ENCODE measurements at places on chromosomes 12 and 14.

GRCh38 chr12:111171345-111171744 is 197.6 kb downstream of the PHETA1 start:
- DNase-seq, result no peak

- DNase-seq, result peak; percentile 61
These were observed 15.6 kb downstream of the SYNE3 start for GRCh38 chr14:95500772-95501401.

DNA sequence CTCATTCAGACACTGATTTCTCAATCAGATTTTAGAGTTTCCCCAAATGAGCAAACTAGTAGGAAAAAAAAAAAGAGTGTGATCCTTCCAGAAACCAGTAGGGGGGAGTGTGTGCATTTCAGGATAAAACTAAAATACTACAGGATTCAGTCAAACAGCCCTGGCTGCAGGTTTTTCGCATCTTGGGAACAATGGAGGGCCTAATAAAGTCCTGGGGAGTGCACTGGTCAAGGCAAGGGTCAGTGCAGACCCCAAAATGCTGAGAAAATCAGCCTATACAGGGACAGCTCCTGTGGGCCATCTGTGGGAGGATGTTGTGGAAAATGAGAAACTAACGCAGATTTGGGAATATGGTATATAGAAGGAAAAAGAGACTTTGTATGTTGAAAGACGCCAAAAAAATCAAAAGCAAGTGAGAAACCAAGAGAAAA is 22.2 kb upstream of the ABCD4 start:
- DNase-seq, result no peak

DNA sequence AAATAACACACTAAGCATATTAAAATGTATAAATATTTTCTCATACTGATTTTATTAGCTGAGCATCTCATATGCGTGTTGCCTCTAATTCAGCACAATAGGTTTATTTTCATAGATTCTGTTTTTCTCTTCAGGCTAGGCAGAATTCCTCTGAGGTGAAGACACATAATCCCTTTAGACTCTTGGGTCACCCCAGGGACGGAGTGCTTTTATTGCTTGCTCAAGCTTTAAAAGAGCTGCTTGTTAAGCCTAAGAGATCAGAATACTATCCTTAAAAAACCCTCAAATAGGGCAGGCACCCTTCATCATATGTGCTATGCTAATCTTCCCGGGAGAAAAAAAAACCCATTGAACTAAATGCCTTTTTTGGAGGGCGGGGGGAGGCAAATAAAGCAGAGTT is 390.1 kb downstream of the KCNH5 start:
- DNase-seq, result no peak

Data from substantia nigra (tissue), 51 donors.